DMS 273 treated with DMSO at 0.1 percent for 48 hours (cell line): ENCODE measurements at places on chromosomes 3 and 15.

GRCh38 chr15:75460646-75461045, 9.2 kb upstream of the SIN3A start:
- DNase-seq, result no peak

GRCh38 chr3:194140520-194141414, 4.8 kb downstream of the HES1 start:
- DNase-seq, result peak; percentile 84

DNA sequence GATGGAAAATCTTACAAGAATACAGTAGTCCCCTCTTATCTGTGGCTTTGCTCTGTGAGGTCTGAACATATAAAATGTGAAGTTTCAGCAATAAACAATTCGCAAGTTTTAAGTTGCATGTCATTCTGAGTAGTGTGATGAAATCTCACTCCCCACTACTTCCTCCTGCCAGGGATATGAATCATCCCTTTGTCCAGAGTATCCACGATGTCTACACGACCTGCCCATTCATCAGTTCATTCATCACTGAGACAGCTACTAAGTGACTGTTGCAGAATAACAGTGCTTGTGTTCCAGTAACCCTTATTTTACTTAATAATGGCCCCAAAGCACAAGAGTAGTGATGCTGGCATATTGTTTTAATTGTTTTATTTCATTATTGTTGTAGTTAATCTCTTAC, 489.2 kb upstream of the UBE2E2 start:
- DNase-seq, result no peak

- DNase-seq, result no peak
Observed at GRCh38 chr3:103786296-103786695, 1351.5 kb downstream of the ZPLD1 start.

GRCh38 chr3:2727610-2728318, 382.4 kb downstream of the IL5RA start:
- DNase-seq, result no peak

GRCh38 chr3:56064684-56065083, 403.6 kb downstream of the ERC2 start:
- no peak for DNase-seq
